ENCODE measurements at places on chromosomes 2 and 18.

GRCh38 chr2:41836948-41837347 is 210.9 kb upstream of the PKDCC start:
- DNase-seq, result peak; percentile 36

DNA sequence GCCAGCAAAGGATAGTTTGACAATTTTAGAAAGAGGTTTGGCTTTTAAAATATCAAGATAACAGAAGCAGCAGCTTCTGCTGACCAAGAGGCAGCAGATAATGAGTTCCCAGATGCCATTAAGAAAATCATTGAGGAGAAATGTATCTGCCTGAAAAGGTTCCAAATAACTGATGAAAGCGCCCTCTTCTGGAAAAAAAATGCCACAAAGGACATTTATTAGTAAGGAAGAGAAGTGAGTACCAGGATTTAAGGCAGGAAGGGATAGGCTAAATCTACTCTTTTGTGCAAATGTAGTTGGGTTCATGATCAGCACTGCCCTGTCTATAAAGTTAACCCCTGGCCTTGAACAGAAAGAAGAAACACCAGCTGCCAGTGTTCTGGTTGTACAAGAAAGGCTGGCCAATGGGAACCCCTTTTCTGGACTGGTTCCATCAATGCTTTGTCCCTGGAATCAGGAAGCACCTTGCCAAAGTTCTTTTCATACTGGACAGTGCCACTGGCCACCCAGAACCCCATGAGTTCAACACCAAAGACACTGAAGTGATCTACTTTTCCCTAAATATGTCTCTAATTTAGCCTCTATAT is 40.6 kb downstream of the DHX57 start:
- peak; percentile 39 for DNase-seq

- DNase-seq, result no peak
Measured at GRCh38 chr18:47909484-47909883, 21.0 kb downstream of the SMAD2 start.

- peak; percentile 68 for DNase-seq
Measured at GRCh38 chr2:213152065-213152794, 818 bp upstream of the IKZF2 start.

DNA sequence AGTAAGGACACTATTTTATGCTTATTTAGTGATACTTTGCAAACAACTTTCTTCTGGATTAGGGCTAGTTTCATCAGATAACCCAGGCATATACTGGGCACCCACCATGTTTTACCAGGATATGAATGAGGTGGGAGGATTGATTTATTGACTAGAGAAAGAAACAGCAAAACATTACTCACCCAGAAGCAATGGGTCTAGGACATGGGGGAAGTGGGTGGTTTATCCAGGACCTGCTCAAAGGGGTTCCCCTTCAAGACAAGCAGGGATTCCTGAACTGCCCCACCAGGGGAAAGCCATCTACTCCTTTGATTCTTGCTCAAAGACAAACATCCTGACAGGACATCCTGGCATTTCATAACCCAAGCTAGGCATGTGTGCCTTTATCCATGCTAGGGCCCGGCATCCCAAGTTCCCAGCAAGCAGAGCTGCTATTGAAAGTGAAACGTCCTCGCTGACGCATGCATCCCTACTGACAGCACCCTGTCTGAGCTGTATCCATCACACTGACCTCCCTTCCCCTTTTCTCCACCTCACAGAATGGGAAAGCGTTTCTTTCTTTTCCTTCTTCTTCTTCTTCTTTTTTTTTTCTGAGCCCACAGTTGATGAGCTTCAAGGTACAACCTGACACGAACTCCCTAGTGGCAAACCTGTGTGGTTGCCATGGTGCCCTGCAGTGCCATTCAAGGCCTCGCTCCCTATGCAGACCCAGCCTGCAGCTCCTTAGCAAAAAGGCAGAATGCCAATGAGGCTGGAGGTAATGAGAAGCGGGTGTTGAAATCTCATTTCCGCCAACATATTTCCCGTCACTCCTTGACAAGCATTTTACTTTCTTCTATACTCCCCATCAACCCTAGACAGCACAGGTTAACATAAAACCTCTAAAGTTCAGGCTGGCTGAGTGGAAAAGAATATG is 70.5 kb downstream of the CLHC1 start:
- no peak for DNase-seq

- DNase-seq, result no peak
Measured at GRCh38 chr2:48397281-48397680, 132.7 kb upstream of the STON1 start.

GRCh38 chr2:65264821-65265670 is 37.4 kb downstream of the ACTR2 start:
- peak; percentile 93 for DNase-seq

DNA sequence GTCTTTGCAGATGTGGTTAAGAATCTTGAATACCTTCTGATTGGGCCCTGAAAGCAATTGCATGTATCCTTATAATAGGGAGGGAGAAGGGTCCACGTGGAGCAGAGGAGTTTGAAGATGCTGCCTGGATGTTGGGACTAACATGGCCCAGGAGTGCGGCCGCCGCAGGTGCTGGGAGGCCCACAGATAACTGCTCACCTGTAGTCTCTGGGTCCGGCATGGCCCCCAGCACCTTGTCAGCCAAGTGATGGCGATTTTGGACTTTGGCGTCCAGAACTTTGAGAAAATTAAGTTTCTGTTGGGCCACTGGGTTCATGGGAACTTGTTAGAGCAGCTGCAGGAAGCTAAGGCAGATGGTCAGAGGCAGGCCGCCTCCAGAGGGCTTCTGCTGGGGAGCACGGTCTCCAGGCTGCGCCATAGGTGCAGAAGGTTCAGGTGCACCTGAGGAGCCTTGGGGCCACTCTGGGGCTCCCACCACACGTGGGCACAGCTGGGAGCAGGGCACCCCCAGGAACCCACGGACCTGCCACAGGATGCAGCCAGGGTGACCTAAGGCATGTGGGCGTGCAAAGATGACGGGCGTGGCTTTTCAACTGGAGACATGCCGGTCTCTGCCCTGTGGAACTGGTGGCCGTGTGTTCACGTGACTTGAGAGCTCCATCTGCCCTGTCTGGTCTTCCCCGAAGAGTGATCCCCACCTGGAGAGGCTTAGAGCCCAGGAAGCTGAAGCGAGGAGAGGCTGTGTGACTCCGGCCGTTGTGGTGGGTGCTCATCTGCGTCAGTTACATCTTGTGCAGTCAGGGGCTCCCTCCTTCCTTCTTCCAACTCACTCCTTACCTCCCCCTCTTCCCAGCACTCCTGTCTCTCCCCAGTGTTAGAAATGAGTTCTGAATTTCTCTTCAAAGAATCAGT is 277.3 kb downstream of the AGAP1 start:
- no peak for DNase-seq

GRCh38 chr18:49972535-49972934 is 159.2 kb upstream of the ACAA2 start:
- no peak for DNase-seq

- DNase-seq, result peak; percentile 74
Measured at GRCh38 chr18:46073474-46074331, 1.6 kb upstream of the PSTPIP2 start.

DNA sequence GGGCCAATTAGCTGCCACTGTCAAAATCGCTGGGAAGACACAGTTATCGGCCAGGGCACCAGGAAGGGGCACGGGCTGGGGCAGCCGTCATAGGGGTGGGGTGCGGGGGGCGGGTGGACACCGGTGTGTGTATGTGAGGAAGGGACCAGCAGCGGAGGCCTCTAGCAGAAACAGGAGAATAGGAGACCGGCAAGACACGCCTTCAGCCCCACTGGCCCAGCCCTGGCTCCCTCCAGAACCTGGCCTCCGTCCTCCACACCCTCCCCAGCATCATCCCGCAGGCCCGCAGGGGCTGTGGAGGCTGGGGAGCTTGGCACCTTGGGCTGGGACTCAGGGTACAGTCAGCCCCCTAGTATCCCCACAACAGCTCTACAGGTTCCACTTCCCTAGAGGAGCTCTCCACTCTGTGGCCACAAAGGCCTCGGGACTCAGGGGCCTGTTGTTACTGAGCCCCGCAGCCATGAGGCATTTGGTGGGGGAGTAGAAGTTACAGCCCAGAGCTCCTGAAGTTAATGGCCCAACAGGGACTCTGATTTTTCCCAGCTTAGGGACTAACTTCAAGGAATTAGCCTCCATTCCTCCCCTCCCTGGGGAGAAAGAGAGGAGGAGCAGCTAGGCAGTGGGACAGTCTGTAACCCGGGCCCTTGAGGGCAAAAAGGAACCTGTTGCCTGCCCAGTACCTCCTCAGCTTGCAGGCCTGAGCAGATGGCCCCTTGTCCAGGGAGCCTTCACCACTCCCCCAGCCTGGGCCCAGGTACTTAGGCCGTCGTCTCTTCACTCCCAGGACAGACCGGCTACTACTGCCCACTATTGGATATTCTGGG is 19.9 kb downstream of the SH2D6 start:
- no peak for DNase-seq

DNA sequence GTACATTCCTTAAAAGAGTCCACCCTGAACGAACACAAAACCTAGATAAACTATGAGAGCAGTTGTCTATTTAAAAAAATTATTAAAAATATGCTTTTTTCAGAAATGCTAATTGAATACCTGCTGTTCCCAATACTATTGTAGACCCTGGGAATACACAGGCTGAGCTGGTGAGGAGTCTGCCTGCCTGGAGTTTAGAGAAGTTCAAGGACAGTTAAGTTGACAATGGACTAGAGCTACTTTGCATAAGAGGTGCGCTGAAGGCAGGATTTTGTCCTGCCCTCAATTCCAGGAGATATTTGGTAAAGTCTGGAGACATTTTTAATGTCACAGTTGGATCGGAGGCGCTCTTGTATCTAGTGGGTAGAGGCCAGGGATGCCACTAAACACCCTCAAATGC is 110.2 kb downstream of the SETBP1 start:
- no peak for DNase-seq

GRCh38 chr2:160918906-160919503 is 241.2 kb upstream of the TANK start:
- DNase-seq, result peak; percentile 35

DNA sequence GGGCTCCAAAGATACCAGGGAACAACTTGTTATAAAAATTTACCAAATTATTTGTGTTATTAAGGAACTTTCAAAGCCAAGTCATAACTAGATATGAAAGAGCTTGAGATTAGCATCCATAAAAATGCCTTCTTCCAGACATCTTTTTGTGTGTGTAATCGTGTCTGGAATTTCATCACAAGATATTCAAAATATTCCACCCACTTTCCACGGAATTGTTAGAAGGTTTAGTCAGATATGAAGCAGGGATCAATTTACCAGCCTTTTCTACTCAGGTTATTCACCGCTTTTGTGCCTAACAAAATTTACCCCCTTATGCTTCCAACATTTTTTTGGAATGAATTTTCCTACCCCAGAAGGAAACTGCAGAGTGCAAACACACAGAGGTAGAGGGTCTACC is 130.2 kb upstream of the ACVR2A start:
- no peak for DNase-seq

DNA sequence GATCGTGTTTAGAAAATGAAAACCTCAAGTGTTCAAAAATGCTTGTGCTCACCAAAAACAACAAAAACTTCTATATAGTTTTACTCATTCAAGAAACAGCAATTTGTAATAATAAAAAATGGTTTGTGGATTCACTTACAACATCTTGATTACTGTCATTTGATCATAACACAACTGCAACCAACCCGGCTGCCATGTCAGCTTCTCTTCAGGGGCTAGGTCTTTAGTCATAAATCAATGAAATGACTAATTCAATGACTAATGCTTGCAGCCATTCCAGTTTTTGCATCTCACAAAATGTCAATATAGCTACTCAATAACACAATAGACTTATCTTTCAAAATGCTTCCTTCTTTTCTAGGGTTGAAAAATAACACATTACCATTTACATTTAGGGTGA is 128.0 kb downstream of the OLA1 start:
- peak; percentile 31 for DNase-seq

- DNase-seq, result no peak
Measured at GRCh38 chr2:120269076-120269744, 16.6 kb downstream of the RALB start.
